T-cell (primary cell): ENCODE measurements at places on chromosomes 4 and X. TPM values are rescaled to one million over a fixed set of nuclear protein-coding genes. Genes with fewer than 3 reads are reported as not detected.

Gene LIMCH1
- 0.30 TPM for total RNA-seq

DNA sequence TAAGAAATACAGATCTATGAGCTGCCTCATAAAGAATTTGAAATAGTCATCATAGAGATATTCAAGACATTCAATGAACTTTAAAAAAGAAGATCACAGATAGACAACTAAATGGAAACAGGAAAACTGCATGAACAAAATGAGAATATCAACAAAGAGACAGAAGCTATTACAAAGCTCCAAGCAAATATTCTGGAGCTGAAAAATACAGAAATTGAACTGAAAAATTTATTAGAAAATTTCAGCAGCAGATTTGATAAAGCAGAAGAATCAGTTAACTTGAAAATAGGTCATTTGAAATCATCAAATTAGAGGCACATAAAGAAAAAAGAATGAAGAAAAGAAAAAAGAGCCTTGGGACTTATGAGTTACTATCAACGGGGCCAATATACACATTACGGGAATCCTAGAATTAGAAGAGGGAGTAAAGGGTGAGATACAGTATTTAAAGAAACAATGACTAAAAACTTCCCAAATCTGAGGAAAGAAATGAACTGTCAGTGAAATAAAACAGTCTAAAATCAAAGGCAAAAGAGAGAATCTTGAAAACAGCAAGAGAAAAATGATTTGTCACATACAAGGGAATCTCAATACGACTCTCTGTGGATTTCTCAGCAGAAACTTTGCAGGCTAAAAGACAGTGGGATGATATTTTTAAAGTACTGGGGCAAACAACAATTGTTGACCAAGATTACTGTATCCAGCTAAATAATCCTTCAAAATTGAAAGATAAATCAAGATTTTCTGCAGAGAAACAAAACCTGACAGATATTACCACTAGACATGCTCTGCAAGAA is 641.6 kb downstream of the ANKRD50 start:
- no peak for DNase-seq

- no peak for DNase-seq
Measured at GRCh38 chr4:86744570-86744969, 104.6 kb downstream of the SLC10A6 start.

Gene AKAP14
- not detected for total RNA-seq

Gene MAGEE2
- not detected for total RNA-seq

Gene COX7B2
- not detected for total RNA-seq

Gene GYG2
- total RNA-seq, result 0.23 TPM
